ENCODE measurements at places on chromosomes 3 and 15.

DNA sequence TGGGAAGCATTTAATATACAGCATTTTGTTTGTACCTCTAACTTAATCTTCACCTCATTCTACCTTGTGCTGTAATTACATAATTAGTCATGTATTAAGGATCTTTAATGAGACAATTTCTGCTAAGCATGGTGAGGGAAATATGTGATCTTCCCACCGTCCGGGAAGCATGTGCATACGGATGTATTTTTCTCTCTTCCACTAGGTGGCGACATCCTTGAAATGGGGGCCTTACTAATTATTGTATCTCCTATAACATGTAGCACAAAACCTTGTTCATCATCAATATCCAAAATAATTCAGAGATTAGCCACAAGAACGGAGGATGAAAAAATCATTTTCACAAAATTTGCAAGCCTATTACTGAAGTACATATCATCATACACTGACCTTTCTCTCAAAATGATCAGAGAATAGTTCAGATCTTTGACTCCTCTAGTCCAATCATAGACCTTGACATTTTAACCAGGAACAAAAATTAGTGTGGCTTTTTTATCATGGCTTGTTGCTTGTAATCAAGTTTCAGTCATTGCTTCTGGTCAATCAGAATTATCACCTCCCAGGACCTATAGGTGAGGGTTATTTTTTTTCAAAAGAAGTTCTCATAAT lies 148.9 kb upstream of the GBE1 start:
- no peak for DNase-seq

GRCh38 chr3:125119752-125120378 lies 64.1 kb upstream of the HEG1 start:
- peak; percentile 62 for DNase-seq

GRCh38 chr15:78637776-78638435 lies 3.1 kb downstream of the CHRNB4 start:
- DNase-seq = no peak

DNA sequence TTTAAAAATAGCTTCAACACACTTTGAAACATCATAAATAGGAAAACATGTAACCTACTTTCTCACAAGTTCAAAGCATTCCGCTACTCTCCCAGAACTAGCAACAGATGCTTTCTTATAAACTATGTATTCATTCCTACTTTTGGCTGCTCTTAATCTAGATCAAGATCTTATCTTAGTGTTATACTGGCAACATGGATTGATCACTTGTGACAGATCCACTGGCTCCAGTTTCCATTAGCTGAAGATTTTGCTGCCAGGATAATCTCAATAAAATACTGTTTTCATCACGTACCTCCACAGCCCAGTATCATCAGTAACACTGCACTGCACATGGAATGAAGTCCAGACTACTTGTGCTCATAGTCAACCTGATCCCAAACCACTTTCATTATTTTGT lies 491.7 kb upstream of the AGTR1 start:
- DNase-seq = no peak

DNA sequence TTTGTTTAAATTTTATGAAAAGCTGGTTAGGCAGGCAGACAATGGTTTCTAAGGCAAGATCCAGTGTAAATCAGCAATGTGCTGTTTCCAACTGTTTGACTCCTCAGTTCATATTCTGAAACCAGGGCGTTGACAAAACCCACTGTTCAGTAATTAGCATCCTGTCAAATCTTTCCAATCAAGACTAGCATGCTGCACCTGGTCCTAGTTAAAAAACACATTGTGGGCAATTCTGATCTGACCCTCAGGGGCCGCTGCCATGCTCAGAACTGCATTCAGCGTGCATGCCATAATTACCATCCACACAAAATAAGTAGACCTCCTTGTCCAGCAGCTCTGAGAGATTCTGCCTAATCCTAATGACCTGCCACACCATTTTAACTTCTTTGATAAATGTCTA lies 20.9 kb upstream of the RBP1 start:
- no peak for DNase-seq

DNA sequence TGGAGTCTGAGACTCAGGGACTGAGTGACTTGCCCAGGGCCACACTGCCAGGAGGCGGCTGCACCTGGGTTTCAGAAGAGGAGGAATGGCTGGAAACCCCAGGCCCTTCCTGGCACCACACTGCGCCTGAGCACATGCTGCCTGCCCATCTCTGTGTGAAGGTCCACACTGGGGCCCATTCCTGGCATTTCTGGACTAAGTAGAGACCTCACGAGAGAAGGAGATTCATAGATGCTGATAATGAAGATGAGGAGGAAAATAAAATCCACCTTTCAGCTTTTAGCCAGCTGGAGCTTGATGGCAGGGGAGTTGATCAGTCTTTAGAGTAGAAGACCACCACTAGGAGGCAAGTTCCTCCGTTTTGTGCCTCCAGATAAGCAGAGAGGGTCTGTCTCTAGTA lies 40.2 kb upstream of the TF start:
- no peak for DNase-seq

GRCh38 chr15:56939257-56939656 lies 20.8 kb downstream of the TCF12 start:
- no peak for DNase-seq

GRCh38 chr15:40451527-40452158 lies 10.9 kb downstream of the BAHD1 start:
- DNase-seq = no peak

DNA sequence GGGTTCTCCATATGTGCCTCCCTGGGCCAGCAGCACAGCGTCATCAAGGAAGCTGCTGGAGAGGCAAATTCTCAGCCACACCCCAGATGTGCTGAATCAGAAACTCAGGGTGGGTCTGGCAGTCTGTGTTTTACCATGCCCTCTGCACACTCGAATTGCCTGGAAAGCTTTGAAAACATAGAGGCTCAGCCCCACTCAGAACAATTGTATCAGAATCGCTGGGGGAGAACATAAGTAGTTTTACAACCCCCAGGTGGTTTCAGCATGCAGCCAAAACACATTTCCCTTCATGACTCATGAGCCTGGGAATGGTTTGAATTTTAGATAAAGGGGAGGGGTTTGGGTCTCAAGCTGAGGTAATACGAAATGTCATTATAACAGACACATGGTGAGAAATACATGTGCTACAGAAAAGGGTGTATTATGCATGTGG lies 9.6 kb downstream of the TGM4 start:
- no peak for DNase-seq

DNA sequence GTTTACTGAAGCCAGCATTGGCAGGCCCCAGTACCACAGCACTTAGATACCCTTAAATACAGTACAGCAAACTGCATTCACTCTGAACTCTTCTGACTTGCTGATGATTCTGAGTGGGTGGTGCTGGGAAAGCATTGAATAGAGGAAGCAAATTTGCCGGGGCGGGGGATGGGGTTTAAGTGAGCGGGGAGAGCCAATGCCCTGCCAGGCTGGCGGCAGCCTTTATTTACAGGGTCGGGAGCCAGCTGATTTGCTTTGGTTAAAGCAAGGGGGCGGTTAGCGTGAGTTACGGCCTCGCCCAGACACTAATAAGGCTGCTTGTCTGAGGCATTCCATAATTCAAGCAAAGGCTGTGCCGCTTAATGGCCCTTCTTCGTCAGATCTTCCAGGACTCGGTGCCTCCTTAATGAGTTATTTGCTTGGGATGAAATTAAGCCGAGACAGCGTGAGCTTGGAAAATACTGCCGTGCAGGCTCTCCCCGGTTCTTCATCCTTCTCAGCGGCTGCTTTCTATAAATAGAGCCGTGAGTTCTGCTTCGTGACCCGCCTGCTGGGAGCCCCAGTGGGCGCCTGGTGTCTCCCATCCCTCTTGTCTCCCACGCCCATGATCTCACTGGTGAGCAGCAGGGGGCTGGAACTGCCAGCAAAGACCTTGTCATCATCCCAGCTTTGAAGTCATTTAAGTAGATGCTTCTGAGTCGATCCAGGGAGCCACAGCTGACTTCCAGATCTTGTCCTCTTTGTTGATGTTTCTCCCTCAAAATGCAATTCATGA lies 25.8 kb downstream of the SPSB4 start:
- DNase-seq = peak; percentile 21

GRCh38 chr15:28981351-28981720 lies 95.6 kb downstream of the APBA2 start:
- no peak for DNase-seq

DNA sequence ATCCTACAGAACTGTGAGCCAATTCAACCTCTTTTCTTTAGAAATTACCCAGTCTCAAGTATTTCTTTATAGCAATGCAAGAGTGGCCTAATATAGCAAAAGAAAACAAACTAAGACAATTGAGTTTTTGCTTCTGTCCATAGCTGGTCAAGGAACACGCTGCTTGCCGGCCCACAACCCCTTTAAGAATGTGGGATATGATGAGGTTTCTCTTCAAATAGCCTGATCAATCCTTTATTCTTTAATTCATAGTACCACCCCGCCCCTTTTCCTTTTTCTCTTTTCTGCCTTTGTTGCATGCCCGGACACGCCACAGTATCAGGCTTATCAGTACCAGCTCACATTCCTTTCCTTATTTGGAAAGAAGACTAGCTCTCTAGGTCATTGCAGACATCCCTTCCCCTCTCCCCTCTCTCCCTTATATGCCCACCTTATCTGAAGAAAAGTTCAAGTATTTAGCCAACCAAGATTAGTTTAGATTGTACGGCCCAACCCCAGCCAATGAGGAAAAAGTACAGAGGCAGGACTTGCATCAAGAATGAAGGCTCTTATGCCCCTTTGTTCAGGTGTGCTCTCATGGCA lies 404.5 kb downstream of the OCA2 start:
- DNase-seq = no peak

- DNase-seq = no peak
These were observed 230.0 kb upstream of the TBC1D5 start for GRCh38 chr3:17972476-17972875.

DNA sequence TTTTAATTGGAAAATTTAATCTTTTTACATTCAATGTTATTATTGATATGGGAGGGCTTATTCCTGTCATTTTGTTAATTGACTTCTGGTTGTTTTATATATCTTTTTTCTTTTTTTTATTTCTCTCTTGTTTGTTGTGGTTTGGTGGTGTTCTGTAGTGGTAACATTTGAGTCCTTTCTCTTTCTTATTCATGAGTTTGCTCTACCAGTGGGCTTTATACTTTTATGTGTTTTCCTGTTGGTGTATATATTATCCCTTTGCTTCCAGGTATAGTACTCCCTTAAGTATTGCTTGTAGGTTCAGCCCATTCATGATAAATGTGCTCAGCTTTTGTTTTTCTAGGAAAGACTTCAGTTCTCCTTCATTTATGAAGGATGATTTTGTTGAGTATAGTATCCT lies 57.6 kb downstream of the GALK2 start:
- no peak for DNase-seq

DNA sequence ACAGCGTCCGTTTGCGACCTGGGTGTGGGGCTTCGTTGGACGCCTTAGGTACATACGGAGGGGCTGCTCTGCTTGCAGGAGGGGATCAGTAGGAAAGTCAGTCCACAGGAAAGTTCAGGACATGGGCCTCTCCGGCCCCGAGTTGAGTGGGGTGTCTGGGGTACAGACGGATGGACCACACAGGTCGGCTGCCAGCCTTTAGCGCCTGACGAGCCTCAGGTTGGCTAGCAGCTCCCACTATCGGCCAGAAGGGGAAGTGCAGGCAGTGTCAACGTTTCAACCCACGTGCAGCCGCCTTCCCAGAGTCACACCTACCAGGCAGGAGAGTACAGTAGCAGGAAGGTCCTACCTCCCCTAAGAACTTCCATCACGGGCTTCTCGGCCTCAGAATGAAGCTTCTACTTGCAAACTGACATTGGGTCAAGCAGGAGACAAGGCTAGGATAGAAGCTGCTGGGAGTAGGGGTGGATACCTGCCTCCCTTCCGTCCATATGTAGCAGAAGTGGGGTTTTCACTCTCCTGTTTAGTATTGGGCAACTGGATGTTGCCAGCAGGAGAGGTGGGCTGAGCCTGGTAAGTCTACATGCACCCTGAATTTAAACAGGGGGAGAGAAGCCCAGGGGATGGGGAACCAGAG lies 1.8 kb upstream of the SCN5A start:
- peak; percentile 44 for DNase-seq

DNA sequence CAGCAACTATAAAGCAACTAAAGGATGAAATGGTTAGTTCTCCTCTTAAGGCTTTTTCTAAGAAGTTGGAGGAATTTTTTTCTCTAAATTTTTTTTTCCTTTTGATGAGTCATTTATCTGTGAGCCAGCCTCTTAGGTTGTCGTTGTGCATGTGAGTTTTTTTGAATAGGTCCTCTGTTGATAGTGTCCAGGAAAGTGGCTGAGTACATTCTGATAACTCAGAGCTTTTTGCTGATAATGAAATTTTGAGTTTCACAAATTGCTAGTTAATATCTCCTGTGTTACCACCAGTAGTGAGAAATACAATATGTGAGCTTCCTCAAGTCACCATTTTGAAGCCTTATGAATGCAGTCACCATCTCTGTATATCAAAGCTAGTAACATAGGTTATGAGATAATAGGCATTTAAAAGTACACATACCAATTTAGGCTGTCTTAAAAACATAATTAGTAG lies 7.1 kb upstream of the LXN start:
- no peak for DNase-seq

- DNase-seq = no peak
These were observed 16.9 kb downstream of the STIMATE start for GRCh38 chr3:52880474-52880873.

GRCh38 chr3:58258392-58259055 lies 20.9 kb downstream of the ABHD6 start:
- no peak for DNase-seq

GRCh38 chr15:92749216-92749615 lies 93.6 kb upstream of the FAM174B start:
- DNase-seq = no peak

DNA sequence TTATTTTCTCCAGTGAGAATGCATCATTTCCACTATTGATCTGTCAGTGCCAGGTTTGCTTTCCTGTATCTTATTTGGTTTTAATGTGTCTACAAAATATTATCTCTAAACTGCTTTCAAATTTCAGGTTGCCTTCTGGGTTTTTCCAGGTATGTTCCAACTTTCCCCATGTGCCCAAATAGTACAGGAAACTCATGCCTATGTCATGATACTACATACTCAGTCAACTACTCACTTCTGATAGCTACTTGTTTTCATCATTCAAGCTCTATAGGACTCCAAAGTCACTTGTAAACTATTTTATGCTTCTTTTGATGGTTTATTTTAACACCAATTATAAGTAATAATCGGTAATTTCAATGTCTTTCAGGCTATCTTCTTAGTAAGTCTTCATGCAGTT lies 134.8 kb upstream of the TTC14 start:
- no peak for DNase-seq

DNA sequence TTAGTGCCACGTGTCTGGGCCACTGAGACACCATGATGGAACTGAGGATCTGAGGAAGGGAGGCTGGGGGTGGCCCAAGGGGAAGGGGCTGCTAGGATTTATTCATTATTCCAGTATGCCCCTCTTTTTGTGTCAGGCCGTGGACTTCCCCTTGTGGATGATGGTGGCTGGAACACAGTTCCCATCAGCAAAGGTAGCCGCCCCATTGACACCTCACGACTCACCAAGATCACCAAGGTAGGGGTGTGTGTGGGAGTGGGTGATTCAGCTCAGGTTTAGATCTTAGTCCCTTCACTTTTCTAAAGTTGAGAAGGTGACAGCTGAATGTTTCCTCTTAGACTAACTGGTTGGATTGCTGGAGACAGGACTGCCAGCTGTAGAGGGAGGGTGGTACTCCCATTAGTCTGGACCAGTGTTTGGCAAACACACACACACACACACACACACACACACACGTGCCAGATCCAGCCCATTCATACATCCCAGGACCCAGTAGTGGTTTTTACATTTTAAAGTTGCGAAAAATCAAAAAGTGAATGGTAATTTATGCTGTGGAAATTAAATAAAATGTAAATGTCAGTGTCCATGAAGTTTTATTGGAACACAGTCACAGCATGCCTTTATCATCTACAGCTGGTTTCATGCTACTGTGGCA lies 11.4 kb downstream of the EIF4G1 start:
- no peak for DNase-seq
